ENCODE measurements at places on chromosomes 3 and 15. TPM values are rescaled to one million over a fixed set of nuclear protein-coding genes. Genes with fewer than 3 reads are reported as not detected.

DNA sequence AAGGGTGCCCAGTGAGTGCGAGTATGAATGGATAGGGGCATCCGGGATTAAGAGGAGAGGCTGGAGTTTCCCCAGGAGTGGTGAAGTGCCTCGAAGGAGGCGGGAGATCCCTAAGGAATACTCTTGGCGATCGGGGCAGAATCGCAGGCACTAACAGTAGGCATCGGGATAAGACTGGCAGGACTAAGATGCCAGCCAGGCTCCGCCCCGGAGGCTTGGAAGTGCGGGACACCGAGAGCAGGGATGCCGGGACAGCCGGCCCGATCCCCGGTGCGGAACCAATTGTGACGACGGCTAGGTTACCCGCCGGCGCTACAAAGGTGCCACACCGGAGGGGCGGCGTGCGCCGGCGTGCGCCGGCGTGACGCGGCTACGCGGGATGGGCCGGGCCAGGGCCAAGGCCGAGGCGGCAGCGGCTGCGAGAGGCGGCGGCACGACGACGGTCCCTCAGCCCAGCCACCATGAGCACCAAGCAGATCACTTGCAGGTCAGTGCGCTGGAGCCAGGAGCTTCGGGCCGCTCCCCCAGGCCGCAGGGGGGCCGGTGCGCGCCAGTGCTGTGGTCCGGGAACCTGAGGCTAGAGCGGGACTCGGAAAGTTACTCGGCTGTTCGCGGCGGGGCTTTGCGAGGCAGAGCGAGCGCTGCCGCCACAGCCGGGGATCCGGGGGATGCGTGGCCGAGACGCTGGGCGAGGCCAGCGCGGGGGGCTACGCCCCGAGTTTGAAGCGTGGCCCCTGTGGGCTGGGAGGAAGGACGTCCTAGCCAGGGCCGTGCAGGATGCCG, at the start of gene MKRN2:
MKRN2 (plus strand) TSS at position 398 of the 783 bp plus-strand sequence; CDS start at position 462, 64 bp downstream.
- peak; percentile 86 for DNase-seq

DNA sequence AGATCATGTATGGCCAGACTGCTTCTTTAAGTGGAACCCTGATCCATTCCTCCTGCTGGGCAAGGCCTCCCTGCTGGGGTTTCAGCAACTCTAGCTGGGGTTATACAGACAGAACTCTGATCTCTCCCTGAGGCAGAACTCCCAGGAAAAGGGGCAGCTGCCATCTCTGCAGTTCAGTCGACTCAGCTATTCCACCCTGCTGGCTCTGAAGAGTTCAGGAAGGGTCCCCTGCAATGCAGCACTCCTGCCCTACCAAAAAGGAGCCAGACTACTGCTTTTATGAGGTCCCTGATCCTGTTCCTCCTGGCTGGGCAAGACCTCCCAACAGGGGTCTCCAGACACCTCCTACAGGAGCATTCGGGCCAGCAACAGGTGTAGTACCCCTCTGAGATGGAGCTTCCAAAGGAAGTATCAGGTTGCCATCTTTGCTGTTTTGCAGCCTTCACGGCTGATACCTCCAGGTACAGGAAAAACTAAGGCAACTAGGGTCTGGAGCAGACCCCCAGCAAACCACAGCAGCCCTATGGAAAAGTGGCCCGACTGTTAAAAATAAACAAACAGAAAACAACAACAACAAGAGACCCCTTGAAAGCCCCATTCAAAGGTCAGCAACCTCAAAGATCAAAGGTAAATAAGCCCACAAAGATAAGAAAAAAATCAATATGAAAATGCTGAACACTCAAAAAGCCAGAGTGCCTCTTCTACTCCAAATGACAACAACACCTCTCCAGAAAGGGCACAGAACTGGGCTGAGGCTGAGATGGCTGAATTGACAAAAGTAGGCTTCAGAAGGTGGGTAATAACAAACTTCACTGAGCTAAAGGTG, 14.2 kb upstream of the CP start:
- DNase-seq: no peak

STT3B gene
- total RNA-seq: 144 TPM

DNA sequence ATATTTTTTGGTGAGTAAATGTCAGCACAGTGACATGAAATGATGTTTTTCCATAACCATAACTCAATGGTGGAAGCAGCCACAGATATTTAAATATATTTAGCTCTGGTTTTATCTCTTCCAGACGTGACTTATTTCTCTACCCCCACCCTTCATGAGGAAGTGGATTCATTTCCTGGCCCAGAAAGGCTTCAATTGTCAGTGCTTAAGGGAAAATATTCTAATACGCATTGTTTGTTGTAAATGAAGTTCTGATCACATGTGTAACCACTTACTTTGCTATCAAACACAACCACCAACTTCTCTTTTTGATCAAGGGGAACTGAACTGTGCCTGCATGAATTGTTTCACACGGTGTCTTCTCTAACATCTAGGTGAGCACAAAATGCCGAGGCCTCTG, 14.0 kb downstream of the CLDN16 start:
- DNase-seq: no peak

DNA sequence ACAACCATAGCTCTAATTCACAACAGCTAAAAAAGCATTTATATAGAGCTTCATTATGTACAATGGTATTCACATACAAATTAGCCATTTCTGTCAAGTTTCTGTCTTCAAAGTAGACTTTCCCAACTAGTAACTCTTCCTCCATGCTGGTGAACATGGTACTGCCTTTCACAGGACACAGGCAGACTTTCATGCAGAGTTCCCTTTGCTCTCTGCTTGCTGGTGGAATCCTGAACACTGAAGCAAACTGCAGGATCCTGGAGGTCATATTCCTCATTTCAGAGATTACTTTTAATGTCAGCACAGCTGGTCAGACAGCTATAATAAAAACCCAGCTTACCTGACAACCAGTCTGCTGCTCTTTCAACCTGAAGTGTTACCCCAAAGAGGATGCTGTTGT, 53.6 kb downstream of the TASOR start:
- no peak for DNase-seq
